ENCODE measurements at places on chromosomes 4 and X.

DNA sequence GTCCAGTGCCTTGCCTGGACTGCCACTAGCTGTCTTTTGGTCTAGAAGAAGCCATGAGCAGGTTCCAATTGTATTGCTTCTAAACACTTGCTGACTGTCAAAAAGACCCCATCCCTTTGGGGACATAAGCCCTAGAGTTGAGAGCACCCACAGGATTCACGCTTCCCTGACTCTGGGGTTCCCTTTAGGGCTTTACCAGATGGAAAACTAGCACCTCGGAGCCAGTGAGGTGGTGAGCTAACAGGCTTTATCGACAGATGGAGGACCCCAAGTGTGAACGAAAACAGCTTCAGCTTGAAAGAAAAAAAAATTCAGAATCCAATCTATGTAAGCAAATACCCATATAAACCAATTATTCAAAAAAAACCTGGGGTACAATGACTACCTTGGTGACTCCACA, 90.8 kb downstream of the NAA11 start:
- no peak for DNase-seq

DNA sequence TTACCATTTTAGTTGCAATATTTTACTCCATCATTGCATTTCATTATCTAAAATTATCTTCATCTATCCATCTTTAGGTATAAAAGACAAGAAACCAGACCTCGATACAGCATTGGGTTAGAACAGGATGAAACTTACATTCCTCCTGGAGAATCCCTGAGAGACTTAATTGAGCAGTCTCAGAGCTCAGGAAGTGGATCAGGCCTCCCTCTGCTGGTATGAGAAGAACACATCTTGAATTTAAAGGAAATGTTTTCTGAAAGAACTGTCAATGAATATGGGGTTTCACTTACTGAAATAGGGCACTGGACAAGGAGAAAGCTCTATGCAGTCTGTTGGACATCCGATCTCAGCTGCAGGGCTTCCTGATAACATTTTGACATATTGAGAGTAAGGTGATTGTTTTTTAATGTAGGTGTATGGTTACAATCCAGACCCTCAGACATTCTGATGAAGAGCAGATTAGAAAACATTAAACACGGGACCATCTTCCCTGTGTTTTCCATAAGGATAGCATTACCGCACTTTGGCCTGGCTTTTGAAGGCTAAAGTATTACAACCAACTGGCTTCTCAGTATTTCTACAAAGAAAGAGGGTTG, 367.2 kb downstream of the BMPR1B start:
- no peak for DNase-seq

DNA sequence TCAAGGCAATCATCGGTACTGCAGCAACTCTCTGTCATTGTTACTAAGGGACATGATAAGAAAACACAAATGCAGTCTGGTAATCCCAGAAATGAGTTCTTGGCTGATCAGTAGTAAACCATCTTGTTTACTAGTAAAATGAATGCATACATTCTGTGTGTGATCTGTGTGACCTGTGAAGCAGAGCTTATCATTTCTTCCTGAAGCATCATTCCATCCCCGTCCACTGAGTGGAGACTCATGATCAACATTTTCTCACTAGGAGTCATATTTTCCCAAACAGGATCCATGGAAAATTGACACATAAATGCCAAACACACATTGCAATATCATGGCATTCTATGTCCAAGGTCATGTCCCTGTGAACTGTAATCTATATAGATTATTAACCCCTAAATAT, 226.1 kb downstream of the ANKRD50 start:
- no peak for DNase-seq

- no peak for DNase-seq
Observed at GRCh38 chr4:36163198-36163597, 81.1 kb downstream of the ARAP2 start.

DNA sequence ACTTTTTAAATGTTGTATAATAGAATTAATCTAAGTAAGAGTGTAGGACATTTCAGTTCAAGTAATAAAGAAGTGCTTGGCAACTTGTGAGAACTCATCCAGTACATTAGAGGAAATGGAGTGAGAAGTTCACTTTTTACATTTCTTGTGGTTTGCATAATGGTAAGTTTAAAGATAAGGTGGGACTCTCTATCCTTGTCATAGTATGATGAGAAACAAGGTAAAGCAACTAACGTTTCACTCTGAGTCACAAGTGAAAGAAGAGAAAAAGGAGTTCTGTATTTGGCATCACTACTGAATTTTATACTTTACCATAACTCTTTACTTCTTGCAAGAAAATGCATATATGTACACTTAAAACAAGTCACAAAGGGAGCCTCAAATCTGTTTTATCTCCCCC, 219.4 kb downstream of the SLC4A4 start:
- DNase-seq, result no peak

DNA sequence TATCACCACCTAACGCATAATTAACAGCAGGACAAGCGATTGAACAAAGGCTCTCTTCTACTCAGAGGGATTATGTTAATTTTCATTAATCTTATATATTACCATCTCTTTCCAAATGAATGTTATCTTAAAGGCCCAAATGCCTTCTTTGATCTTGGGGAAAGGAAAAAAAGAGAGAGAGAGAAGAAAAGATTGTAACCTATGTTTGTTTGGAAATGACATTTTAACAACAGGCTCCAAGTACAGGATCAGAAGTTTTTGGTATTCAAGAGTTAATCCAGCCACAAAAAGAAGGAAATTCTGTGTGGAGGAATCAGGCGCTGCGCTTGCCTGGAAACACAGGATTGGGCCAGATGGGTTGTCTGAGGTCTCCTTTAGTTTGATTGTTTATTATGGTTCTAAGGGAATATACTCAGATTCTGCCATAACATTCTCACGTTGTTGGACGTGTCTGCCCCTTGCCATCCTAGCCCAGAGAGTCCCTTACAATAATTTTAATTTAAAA, 100.7 kb upstream of the STX18 start:
- DNase-seq, result no peak

DNA sequence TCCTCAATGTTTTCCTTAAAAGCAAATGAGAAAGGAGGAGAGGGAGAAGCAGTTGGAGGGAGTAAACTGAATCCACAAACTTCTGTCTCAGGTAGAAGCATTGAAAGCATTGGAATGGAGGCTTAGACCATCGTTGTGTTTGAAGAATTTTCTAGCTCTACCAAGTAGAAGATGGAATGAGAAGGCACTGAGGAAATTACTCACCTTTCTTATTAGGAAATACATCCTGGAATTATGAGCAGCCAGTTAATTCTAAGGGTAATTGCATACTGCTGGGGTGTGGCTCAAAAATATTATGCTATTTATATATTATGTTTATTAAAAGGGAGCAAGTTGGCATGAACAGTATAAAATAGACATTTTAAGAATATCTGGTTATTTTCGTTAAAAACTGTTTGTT, 12.9 kb downstream of the PGM2 start:
- no peak for DNase-seq

GRCh38 chr4:14222377-14223029, 595.0 kb upstream of the BOD1L1 start:
- DNase-seq, result no peak

DNA sequence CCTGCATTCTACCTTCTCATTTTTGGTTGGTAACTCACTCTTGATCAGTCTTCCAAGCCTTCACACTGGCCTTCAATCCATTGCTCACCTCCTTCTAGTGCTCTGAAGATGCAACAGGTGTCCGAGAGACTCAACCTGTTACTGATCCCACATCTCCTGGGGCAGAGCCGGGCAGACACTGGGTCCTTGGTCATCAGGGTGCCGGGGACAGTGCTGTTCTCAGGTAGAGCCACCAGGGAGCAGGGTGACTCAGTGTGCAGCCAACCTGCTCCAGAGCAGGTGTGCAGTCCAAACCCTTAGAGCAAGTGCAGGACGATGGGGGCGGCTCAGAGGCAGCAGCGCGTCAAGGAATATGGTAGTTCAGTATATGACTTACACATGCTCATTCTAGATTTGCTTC, 188.4 kb downstream of the DHX15 start:
- no peak for DNase-seq

DNA sequence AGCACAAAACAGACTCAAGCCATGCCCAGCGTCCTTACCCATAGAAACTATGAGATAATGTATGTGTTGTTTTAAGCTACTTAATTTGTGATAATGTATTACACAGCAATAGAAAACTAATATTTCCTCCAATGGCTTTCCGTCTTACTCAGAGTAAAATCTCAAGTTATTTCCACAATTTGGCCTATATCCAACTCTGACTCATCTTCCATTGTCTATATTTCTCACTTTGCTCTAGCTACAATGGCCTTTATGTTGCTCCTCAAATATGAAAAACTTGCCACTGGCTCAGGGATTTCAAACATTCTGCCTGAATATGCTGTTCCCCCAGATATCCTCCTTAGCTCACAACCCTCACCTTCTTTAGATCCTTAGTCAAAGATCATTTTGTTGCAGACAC, 31.6 kb downstream of the IQCM start:
- no peak for DNase-seq
